ENCODE measurements at places on chromosomes 4 and X.
A peak's percentile ranks its signal among the peaks of the same experiment; 100 is the strongest.

DNA sequence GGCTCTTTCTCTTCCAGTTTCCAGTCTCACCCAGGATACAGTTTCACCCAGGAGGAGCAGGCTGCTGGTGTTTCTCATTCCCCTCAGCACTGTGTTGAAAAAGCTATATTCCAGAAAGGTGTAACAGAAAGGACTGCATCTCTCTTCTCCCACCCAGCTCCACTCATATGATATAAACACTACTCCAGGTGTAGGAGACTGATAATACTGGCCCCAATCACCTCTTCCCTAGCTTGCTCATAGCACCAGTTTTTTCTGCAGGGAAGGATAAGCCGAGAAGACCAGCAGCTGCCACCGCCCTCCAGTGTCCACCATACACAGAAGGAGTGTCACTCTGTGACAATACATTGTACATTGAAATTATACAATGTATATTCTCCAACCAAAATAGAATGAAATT is 105.5 kb upstream of the STK26 start:
- DNase-seq = no peak

DNA sequence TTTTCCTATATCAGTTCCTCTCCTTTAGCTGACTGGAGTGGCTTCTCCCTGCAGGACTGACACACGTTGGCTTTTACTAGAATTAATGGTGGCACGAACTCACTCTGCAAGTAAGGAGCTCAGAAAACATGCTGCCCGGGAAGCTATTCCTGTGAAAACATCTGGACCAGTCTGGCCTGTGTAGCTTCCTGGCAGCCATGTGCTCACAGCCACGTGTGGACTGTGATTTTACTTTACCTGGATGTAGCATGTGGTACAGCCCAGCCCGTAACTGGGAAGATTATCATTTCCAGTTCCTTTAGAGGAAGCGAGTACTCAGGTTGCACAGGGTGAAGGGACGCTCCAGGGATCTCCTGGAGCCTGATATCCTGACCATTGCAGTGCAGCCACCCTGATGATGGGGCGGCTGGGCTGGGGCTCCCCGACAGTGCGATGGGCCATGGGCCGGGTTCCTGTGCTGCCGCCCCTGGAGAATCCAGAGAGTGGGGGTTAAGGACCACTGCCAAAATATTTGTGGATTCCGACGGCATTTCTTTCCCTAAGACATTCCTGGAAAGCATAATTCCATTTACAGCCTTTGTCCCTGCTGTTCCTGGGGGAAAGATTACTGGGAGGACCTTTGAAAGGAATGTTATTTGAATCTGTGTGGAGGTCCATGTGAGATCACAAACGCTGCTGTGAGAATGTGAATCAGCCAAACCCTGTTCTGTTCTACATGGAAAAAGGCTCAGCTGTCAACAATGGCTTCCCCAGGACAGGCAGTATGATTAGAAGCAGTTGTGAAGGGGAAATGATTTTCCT is 35.0 kb downstream of the PROM1 start:
- no peak for DNase-seq

DNA sequence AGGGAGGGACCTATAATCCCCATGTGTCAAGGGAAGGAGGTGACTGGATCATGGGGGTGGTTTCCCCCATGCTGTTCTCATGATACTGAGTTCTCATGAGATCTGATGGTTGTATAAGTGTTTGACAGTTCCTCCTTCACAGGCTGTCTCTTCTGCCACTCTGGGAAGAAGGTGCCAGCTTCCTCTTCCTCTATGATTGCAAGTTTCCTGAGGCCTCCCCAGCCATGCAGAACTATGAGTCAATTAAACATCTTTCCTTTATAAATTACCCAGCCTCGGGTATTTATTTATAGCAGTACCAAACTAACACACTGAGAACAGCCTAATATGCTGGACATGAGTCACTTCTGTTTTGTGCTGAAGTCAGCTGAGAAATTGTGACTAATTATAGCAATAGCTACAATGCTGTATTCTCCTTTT is 656.9 kb upstream of the CPEB2 start:
- DNase-seq = no peak

DNA sequence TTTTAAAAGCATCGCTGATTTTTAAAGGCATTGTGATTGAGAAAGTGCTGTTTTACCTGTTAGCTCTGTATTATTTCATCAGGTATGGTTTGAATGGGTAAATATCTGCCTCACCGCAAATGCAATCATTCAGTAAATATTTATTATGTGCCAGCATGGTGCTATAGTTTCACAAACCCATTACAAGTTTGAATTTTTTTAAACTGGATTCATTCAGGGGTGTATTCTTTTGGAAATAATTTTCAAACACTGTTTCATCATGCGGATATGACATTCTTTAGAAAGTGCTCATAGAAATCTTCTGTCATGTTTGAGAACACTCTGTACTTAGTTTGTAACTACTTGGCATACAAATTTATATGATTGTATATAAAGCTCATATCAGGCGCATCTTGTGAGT is 37.2 kb downstream of the LIMCH1 start:
- no peak for DNase-seq

GRCh38 chr4:163535657-163536056 is 41.2 kb downstream of the TMA16 start:
- DNase-seq = no peak

GRCh38 chrX:14032406-14032805 is 2.7 kb upstream of the GEMIN8 start:
- DNase-seq = no peak

DNA sequence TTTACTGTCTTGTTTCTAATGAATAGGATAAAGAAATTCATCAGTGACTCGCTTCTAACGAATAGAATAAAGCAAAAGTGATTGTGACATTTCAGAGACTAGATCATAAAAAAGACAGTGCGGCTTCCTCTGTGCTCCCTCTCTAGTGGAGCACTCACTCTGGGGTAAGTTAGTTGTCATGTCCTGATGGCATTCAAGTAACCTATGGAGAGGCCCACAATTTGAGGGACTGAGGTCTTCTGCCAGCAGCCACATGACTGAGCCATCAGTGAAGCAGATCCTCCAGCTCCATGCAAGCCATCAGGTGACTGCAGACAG is 72.4 kb downstream of the YIPF6 start:
- no peak for DNase-seq

GRCh38 chr4:17516980-17517379 is 2.0 kb downstream of the CLRN2 start:
- no peak for DNase-seq

- DNase-seq = no peak
Observed at GRCh38 chrX:109839694-109840567, 106.9 kb upstream of the ACSL4 start.

GRCh38 chrX:91331476-91331875 is 103.2 kb upstream of the PABPC5 start:
- DNase-seq = no peak

GRCh38 chr4:81447566-81448229 is 24.0 kb downstream of the RASGEF1B start:
- no peak for DNase-seq

DNA sequence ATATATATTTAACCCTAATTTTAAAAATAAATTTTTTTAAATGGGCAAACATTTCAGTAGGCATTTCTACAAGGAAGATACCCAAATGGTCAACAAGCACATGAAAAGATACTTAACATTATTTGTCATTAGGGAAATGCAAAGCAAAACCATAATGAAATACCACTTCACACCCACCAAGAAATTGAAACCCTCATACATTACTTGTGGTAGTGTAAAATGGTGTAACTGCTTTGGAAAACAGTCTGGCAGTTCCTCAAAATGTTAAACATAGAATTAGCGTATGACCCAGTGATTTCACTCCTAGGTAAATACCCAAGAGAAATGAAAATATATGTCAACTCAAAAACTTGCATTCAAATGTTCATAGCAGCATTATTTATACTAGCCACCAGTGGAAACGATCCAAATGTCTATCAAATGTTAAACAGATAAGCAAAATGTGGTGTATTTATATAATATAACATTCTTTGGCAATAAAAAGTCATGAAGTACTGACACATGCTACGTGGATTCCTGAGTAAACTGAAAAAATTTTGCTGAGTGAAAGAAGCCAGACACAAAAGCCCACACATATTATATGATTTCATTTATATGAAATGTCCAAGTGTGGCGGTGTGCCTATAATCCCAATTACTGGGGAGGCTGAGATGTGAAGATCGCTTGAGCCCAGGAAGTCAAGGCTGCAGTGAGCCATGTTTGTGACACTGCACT is 16.6 kb downstream of the TRIM2 start:
- no peak for DNase-seq

GRCh38 chr4:108556588-108557200 is 63.7 kb upstream of the RPL34 start:
- no peak for DNase-seq

DNA sequence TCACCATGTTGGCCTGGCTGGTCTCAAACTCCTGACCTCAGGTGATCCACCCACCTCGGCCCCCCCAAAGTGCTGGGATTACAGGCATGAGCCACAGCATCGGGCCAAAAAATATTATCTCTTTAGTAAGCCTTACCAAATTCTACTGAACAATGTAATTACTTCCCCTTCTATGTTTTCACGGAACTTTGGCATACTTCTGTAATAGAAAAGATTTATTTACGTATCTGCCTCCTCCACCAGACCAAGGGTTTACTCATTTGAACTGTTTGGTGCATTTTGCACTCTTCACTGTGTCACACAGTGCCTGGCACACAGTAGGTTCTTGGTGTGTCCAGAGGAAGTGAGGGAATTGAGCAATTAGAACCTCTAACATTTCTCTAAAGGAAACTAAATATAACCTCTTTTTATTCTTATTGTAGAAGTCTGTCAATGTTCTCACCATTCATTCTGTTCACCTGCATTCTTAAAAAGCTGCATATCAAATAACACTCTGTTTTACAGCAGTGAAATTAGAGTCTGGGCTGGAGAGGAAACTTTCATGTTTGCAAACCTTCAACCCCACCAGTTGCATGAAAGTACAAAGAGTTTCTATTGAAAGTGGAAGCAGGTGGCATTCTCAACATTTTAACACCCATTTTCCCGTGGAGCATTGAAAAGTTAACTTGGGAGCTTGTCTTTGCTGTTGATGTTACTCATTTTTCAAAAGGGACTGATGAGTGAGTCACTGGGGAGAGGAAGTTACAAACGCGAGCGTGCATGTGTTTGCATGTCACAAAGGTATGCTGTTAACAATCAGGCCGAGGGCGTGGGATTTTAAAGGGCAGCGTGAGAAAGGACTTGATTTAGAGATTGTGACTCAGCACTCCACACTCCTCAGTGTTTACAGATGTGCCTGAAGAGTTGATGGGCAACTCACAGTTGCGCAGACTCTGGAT is 314.1 kb downstream of the STK32B start:
- peak; percentile 69 for DNase-seq

GRCh38 chr4:137705171-137705783 is 173.0 kb upstream of the PCDH18 start:
- no peak for DNase-seq

- DNase-seq = no peak
Observed at GRCh38 chr4:1090036-1090435, 23.3 kb downstream of the RNF212 start.

GRCh38 chr4:183304538-183304937 is 15.5 kb downstream of the CLDN22 start:
- DNase-seq = no peak

GRCh38 chr4:118683513-118683912 is 1.7 kb upstream of the METTL14 start:
- no peak for DNase-seq

DNA sequence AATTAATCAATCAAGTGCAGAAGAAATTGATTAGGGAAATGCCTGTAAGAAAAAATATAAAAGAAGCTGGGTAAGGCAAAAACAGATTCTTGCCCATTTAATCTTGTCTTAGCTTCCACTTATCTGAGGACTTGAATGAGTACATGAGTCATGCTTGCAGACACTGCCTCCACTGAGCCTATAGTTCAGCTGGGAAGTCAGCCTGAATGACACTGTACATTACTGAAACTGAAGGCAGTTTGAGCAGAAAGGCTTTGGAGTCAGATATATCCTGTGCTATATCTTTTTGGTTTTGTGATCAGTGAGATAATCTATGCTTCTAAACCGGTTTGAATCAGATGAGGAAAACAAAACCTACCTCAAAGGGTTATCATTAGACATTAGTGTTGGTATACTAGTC is 61.3 kb downstream of the NUDT11 start:
- DNase-seq = no peak

- no peak for DNase-seq
Observed at GRCh38 chrX:136691028-136691809, 43.3 kb downstream of the CD40LG start.

- no peak for DNase-seq
Observed at GRCh38 chr4:107906458-107907100, 24.8 kb upstream of the CYP2U1 start.

GRCh38 chr4:54197926-54198325 is 31.2 kb upstream of the PDGFRA start:
- no peak for DNase-seq

GRCh38 chr4:20384456-20384855 is 132.8 kb downstream of the SLIT2 start:
- DNase-seq = no peak

All from NCI-H774 (cell line).